ENCODE measurements at places on chromosomes 16 and 17. TPM values are rescaled to one million over a fixed set of nuclear protein-coding genes. Genes with fewer than 3 reads are reported as not detected.

DNA sequence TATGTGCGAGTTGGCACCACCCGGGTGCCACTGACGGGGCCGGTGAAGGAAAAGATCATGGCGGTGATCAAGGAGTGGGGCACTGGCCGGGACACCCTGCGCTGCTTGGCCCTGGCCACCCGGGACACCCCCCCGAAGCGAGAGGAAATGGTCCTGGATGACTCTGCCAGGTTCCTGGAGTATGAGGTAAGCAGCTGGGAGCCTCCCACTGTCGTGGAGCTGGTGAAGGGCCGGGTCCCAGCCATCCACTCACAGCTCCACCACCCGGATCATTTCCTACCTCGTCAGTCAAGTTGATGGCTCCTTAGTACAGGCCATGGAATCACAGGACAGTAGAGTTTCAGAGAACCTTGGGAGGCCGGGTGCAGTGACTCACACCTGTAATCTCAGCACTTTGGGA, 20.0 kb downstream of the ATP2A1 start:
- no peak for DNase-seq

DNA sequence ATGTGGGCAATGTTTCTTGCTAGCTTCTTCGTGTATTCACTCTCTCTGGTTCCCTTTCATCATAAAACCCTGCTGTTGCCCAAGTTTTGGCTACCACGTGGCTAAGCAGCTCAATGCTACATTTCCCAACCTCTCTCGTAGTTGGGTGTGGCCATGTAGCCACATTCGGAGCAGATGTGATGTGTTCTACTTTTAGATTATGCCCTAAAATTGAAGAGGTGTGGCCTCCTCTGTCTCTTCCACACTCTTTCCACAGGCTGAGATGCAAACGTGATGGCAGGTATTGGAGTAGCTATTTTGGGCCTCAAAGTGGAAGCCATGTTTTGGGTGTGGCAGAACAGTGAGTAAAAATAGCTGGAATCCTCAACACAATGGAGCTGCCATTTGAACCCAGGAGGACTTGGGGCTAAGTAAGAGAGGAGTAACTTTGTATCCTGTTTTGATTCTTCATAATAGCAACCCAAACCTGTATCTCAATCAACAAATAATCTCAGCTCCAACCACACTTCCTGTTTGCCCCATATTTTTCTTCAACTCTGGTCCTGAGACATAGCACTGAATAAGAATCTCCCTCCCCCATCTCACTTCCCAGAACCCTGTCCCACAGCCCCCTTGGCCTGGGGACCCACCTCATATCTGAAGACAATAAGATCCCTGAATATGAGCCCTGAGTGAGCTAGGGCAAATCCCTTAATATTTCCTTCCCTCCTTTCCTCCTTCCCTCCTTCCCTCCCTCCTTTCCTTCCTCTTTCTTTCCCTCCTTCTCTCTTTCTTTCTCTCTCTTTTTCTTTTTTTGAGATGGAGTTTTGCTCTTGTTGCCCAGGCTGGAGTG, 4.0 kb downstream of the NUPR1 start:
- no peak for DNase-seq

- peak; percentile 67 for DNase-seq
Measured at GRCh38 chr17:68033636-68034451, 1.7 kb upstream of the KPNA2 start.

DNA sequence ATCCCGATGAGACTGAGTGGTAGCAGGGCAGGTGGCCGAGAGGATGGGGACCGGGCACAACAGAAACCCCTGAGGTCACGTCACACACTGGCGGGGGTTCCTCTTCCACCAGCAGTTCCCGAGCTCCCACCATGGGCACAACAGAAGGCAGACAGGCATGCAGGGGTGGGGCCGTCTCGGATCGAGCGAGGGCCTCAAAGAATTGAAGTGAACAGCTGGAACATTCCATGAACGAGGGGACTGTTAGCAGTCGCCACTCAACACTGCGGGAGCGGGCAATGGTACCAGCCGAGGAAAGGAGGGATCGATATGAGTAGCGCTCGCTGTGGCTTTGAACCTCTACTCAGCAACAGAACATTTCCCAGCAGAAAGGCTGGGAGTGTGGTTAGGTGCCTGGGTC, 5.3 kb downstream of the CEP131 start:
- DNase-seq = no peak

- DNase-seq = no peak
Measured at GRCh38 chr16:72977127-72977526, 70.8 kb downstream of the ZFHX3 start.

GRCh38 chr17:9331279-9332131, 244.1 kb downstream of the STX8 start:
- DNase-seq = no peak

- DNase-seq = peak; percentile 64
Measured at GRCh38 chr17:1590029-1590746, 27.6 kb upstream of the PITPNA start.

DNA sequence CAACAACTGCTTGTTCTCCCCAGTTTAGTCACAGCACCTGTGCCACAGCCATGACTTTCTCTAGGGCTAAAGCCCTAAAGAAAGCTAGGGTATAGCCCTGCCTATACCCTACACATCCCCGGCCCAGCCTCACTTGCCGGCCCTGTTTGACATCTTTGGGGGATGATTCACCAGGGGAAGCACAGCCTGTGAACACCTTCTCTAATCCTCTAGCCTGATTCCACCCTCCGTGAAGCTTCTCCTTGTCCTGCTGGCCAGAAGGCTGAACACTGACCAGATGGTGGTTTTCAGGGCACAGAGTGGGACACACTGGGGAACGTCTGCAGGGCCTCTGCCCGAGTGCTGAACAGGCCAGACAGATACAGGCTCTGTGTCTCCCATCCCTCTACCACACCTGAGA, 6.0 kb downstream of the CLEC16A start:
- no peak for DNase-seq

DNA sequence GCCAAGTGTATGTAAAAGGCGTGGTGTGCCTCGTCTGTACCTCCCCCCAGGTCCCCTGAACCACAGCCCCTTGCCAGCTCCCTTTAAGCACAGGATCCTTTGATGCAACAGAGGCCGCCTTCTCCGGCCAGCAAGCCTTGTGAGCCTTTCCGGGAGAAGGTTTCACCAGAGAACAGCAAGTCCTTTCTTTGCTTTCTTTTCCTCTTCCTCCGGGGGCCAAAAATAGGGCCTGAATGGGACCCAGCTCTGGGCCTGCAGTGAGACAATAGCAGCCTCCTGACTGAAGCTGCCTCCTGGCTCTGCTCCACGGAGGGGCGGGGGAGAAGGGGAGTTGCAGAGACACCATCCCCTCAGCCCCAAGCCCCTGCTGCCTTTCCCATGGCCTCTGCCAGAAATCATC, 9.0 kb downstream of the ADGRG1 start:
- no peak for DNase-seq

- DNase-seq = peak; percentile 53
Measured at GRCh38 chr16:3879887-3880564, 487 bp downstream of the CREBBP start.

DNA sequence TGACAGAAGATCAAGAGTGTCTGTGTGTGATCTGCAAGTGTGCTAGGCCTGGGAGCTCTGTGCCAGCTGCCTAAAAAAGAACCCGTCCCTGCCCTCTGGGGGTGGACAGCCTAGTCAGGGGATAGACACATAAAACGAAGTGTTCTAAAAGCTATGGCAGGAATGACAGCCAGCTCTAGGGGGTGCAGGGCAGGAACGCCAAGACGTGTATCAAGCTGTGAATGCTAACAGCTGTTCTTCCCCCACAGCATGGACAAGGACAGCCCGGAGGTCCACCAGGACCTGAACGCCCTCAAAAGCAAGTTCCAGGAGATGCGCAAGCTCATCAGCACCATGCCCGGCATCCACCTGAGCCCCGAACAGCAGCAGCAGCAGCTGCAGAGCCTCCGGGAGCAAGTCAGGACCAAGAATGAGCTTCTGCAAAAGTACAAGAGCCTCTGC, 5.1 kb downstream of the RASD1 start:
- no peak for DNase-seq

DNA sequence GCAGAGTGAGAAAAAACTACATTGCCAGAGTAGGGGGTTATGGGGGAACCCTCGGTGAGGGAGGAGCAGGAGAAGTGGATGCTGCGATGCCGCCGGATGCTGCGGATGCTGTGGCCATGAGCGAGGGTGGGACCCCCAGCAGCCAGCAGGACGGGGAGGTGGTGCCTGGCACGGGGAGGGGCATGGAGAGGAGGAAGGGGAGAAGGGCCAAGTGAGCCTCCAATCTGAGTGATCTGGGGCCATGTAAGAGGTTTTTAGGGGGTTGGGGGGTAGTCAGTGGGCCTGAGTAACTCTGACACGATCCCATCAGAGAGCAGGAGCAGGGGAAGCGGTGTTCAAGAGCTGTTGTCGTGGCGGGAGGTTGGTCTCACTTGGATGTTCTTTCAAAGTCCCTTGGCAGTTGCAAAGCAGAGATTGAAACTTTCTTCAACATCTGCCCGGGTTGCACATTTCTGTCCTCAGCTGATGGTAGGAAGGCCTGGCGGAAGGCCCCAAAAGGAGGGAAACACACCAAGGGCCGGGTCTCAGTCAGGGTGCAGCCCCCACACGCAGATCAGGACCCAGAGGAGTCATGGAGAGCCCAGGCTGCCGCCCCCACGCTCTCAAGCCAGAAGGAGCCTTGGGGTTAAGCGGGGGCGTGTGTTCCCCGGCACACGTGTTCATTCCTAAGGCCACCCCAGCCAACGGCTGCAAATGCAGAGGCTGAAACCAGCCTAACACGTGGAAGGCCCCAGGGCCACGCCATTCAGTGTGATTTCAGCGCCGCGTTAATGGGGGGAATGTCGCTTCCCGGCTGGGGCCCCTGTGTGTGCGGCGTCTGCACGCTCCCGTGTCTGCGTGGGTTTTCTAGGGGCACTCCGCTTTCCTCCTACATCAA, 81.7 kb downstream of the ZDHHC7 start:
- DNase-seq = no peak

GRCh38 chr17:14261406-14261805, 24.7 kb upstream of the CDRT15 start:
- DNase-seq = no peak

- DNase-seq = no peak
Measured at GRCh38 chr16:15689290-15689689, 39.2 kb downstream of the NDE1 start.

GRCh38 chr17:8629371-8630226, 926 bp downstream of the MYH10 start:
- no peak for DNase-seq

GRCh38 chr17:65797809-65798208, 236.4 kb upstream of the AXIN2 start:
- DNase-seq = no peak

GRCh38 chr16:64417711-64418227, 704.1 kb downstream of the CDH11 start:
- no peak for DNase-seq

GRCh38 chr17:68642118-68642412, 40.9 kb upstream of the FAM20A start:
- DNase-seq = no peak

DNA sequence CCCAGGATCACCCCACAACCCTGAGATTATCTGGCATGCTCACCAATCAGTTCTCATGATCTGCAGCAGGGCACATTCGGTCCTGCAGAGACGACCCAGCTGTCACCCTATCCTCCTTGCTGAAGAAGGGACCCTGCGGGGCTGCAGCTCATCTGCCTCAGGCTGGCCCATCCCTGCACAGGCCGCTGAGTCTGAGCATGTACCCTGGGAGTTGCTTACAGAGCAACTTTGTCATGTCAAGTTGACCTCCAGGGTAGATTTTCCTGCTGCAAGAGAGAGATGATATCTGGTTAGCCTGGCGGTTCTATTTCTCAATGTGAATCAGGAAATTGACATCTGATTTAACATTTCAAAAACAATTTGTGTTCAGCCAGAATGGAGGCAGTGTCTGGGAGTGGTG, 36.0 kb upstream of the ADCY9 start:
- no peak for DNase-seq

GRCh38 chr16:79041206-79041605, 559.3 kb downstream of the MAF start:
- no peak for DNase-seq

Gene KRTAP9-8
- not detected for total RNA-seq

Gene TVP23A
- total RNA-seq = not detected

Gene SDR42E2
- total RNA-seq = not detected

Gene FOXN1
- not detected for total RNA-seq

Gene PLEKHG4
- total RNA-seq = 7.1 TPM

Gene DOC2B
- 30.6 TPM for total RNA-seq

Gene HOXB8
- total RNA-seq = 0.52 TPM

Gene DNAAF8
- total RNA-seq = 0.26 TPM

Gene ABCC6
- 0.46 TPM for total RNA-seq

Gene CCDC200
- not detected for total RNA-seq

Gene MSLN
- 0.54 TPM for total RNA-seq

Gene TMEM106A
- total RNA-seq = 2.0 TPM

Gene LDHD
- 2.6 TPM for total RNA-seq

Gene REXO5
- 6.1 TPM for total RNA-seq

Gene HAS3
- total RNA-seq = not detected

All from NCI-H460 (cell line).